ENCODE measurements at places on chromosomes 5 and 9. TPM values are rescaled to one million over a fixed set of nuclear protein-coding genes. Genes with fewer than 3 reads are reported as not detected.

Gene ALDH1A1
- total RNA-seq = 0.14 TPM

Gene RNF180
- 5.0 TPM for total RNA-seq

Gene CCDC69
- total RNA-seq = 1.8 TPM

Gene WHRN
- total RNA-seq = 8.9 TPM

Gene SERINC5
- total RNA-seq = 7.9 TPM

Gene THBS4
- total RNA-seq = 6.9 TPM

Gene C1QTNF3
- 8.7 TPM for total RNA-seq

Gene IFNB1
- not detected for total RNA-seq

Gene ORM2
- not detected for total RNA-seq

Gene SYK
- 1.4 TPM for total RNA-seq

Gene GRIN1
- total RNA-seq = 0.14 TPM

Gene CDX1
- not detected for total RNA-seq

Gene IFNA2
- total RNA-seq = not detected

Gene ANKRD31
- 0.39 TPM for total RNA-seq

Data from neural crest cell (in vitro differentiated cells).